ENCODE measurements at places on chromosomes 6 and 20. TPM values are rescaled to one million over a fixed set of nuclear protein-coding genes. Genes with fewer than 3 reads are reported as not detected.
A peak's percentile ranks its signal among the peaks of the same experiment; 100 is the strongest.

DNA sequence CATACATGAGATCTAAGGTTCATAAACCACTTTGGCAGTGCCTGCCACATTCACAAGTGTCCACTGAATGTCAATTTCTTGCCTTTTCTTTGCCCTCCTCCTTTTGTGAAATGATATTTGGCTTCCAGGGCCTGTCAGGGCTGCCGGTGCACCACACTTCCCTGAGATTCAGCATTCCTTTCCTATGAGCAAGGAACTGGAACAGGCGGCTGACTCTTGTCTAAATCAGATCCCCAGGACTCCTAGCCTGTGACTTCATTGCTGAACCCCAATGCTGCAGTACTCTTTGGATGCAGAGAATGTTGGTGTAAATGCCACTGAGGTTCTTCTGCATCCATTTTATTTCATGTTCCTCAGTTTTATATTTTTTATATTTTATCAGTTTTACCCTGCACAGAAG is 172.2 kb downstream of the ARID1B start:
- DNase-seq, result peak; percentile 23

Gene FOXS1
- total RNA-seq, result 0.64 TPM

Gene ABHD16B
- not detected for total RNA-seq

DNA sequence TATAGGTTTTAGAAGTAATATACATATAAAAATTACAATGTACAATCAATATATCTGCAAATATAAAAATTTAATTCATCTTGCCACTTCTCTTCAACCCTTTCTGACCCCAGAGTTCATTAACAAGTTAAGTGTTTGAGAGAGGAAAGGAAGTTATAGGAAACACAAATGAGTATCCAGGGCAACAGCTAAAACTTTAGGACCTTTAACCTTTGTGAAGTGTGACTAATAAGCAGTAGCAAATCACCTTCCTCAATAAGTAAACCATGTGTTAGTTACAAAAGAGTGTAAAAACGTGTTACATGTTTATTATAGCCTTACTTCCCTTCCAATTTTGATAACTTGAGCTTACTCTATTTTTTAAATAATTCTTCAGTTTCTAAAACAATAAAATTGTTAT is 73.4 kb upstream of the SIM1 start:
- DNase-seq, result no peak

Gene PAX1
- total RNA-seq, result 0.44 TPM

- DNase-seq, result no peak
Observed at GRCh38 chr20:52981051-52981450, 8.9 kb downstream of the TSHZ2 start.

DNA sequence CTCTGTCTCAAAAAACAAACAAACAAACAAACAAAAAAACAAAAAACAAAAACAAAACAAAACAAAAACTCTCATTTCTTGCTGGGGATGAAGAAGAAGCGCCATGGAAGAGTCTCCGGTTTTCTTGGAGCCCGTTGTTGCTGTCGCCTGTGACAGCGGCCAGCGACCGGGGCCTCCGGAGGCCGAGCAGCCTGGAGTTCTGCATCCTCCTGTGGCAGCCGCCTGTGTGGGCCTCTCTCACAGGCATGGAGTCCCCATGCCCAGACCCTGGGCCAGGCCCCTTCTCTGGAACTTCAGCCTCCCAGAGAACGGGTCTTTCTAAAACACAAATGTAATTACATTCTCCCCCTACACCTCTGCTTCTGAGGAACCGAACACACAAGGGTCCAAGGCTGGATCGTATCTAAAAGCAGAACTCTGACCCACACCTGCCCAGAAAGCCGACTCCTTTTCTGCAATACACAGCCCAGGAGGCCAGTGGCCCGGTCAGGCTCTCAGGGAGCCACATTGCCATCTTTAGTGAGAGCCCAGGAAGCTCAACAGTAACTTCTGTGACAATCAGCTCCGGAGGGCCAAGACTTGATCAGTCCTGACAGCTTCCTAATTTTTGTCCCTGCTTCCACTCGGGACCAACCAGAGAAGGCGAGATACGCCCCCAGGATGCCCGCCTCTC is 18.5 kb downstream of the DACT2 start:
- DNase-seq, result no peak

Gene FYN
- total RNA-seq, result 40.0 TPM
